ENCODE measurements at places on chromosomes 7 and 10.

- DNase-seq: no peak
Measured at GRCh38 chr10:121764233-121764942, 163.4 kb downstream of the ATE1 start.

DNA sequence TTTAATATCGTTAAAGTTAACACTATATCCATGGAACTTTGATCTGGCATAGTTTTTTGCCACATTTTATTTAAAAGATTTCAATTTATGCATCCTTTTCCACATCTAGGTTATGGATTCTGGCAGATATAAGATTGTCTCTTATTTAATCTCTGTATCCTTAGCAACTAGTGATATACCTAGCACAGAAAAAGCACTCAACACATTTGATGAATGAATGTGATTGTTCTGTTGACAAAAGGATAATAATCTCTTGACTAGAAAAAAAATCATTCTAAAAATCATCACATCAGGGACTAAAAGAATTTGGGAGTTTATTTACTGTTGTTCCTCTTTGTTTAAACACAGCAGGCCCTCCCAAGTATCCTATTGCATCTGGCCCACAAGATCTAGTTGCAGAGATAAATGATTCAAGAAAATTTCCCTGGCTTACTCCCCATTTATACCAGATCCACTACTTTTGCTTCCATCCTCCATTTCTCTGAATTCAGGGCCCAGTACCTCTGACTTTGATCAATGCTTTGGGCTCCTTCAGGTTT is 84.0 kb upstream of the C1GALT1 start:
- DNase-seq: no peak

- DNase-seq: no peak
Measured at GRCh38 chr7:94394109-94394436, 622 bp upstream of the COL1A2 start.

DNA sequence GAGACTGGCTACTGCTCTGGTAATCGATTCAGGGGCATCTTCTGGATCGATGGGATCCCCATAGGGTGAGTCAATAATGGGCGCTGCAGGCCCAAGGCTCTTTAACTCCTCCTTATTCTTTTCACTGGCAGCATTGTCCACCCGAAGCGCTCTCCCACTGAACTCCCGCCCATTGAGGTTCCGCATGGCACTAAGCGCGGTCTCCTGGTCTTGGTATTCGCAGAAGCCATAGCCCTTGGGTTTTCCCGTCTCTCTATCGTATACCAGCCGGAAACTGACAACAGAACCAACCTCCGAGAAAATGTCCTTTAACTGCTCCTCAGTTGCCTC is 285 bp downstream of the CSTF2T start:
- no peak for DNase-seq

GRCh38 chr7:139982927-139983920 is 79.5 kb downstream of the PARP12 start:
- no peak for DNase-seq
